Spleen (tissue), 13 donors: ENCODE measurements at places on chromosomes 2 and 18. TPM values are rescaled to one million over a fixed set of nuclear protein-coding genes. Genes with fewer than 3 reads are reported as not detected.
A peak's percentile ranks its signal among the peaks of the same experiment; 100 is the strongest.

GRCh38 chr2:105796131-105796638 lies 51.5 kb downstream of the NCK2 start:
- no peak for DNase-seq

- no peak for DNase-seq
Observed at GRCh38 chr18:58407263-58407648, 221.6 kb downstream of the ALPK2 start.

The TPO gene
- total RNA-seq: 57.9 TPM

DNA sequence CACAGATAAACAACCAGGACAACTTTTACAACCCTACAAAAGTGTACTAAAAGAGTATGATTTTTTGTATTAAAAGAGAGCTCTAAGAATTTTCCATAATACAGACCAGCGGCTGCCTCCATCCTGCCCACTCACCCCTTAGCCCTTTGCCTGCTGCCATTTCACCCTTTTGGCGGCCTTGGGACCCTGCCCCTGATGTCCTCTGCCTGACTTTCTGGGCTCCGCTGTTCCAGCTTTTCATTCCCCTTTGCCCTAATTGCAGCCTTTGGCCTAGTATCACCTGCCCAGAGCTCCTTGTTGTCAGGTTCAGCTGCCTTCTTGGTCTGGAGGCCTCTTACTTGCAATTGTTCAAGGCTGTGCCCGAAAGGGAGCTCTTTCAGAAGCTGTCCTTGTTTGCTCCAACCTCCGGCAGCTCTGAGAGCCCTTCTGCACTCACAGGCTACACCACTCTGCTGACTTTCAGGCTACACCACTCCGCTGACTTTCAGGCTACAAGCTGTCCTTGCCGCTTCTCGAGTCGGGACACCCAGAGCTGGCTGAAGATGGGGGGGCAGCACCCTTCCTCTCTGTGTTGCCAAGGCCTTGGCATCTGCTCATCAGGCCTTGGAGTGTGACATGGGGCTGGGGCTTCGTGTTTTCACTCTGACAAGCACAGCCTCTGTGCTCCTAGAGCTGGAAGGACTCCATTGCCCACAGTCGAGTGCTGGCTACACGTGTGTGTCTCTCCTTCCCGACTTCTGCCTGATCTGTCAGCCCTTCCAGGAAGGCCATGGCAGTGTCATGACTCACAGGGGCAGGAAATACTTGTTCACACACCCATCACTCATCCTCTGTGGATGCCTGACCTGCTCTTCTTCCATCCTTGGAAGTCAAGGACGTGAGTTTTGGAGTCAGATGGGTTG lies 43.1 kb upstream of the HDAC4 start:
- DNase-seq: no peak

GRCh38 chr18:68376926-68377325 lies 338.0 kb downstream of the TMX3 start:
- no peak for DNase-seq

DNA sequence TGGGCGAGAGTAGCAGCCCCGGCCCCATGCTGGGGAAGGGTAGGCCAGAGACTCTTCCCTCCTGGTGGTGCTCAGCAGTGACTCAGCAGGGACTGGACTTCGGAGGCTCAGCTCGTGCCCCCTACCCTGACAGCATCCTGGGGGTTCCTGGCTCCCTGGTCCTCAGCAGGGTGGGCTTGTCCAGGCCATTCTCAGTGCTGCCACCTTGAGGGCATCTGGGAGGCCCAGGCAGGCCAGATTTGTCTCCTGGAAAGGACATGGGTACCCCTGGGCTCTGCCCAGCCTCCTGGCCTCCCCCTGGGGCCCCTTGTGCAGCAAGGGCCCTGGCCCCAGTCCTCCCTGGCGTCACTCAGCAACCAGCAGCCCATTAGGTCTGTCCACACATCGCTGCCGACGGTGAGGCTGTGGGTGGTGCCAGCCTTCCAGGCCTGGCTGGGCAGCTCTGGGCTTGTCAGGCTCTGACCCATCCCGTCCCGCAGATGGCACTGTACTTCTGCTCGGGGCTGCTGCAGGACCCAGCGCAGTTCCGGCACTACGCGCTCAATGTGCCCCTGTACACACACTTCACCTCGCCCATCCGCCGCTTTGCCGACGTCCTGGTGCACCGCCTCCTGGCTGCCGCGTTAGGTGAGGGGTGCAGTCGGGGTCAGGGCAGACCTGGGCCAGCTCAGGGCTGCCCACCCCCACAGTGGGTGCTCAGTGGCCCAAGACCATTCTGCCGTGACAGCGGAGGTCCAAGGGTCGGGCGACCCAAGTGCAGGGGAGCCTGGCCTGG lies 45.0 kb upstream of the ALPP start:
- peak; percentile 74 for DNase-seq

DNA sequence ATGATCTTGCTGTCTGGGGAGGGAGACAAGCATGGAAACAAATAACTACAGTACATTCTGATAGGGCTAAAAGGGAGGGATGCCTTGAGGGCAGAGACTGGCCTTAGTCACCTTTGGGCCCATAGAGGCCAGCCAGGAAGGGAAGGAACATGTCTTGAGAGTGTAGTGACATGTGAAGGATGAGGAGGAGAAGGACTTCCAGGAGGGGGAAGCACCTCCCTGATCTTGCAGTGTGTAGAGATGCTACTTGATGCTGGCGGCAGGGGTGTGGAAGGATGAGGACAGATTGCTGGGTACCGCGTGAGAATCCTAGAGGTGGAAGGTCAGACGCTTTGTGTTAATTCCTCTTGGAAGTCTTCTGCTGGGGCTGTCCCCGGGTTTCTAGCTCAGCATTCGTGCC lies 13.1 kb downstream of the TET3 start:
- no peak for DNase-seq
